ENCODE measurements at places on chromosomes 2 and 18.

DNA sequence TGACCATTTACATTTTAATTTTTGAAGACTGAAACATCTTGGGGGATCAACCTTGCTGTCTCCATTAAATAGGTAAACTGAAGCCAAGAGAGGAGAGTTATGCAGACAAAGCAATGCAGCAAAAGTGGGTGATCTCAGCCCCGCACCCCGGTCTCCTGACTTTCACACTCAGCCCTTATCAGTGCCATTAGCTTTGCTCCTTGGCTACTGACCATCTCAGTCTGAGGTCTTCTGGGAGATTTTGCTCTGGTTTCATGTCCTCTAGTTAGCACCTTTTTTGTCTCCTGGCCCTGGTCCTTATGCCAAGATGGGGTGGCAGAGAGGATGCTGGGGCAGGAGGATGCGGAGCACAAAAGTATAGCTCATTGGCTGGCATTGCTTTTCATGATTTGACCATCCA is 61.4 kb downstream of the SETBP1 start:
- DNase-seq: no peak

GRCh38 chr18:21826196-21826595 is 85.6 kb downstream of the MIB1 start:
- DNase-seq: no peak

GRCh38 chr2:159118859-159119500 is 150.5 kb downstream of the TANC1 start:
- DNase-seq: no peak

- DNase-seq: no peak
Observed at GRCh38 chr18:68742206-68742605, 27.3 kb upstream of the TMX3 start.

- no peak for DNase-seq
Observed at GRCh38 chr2:60067006-60067405, 486.4 kb downstream of the BCL11A start.

DNA sequence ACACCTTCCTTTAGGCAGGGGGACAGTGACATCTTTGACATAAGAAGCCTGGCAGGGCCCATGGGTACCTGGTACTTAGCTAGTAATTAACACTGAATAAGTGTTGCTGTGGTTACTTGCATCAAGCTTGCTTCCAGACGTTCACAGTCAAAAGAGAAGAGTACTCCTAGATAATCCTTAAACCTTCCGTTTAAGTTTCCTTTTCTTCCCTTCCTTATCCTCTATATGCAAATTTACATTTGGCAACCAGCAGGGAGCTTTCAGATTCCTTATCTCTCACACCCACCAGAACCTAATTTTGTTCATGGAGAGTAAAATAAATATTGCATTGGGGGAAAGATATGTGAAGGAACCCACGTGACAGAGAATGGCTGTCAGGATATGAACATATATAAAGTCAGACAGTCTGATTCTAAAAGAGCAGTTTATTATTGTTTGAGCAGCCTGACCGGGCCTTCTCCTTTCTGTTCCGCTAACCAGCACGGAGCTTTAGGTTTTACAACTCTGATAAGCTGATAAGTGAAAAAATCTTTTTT is 7.8 kb upstream of the RAB31 start:
- no peak for DNase-seq

- DNase-seq: no peak
Observed at GRCh38 chr18:40348196-40348595, 1606.8 kb upstream of the PIK3C3 start.

GRCh38 chr18:46386788-46387187 is 270.2 kb downstream of the LOXHD1 start:
- DNase-seq: no peak

DNA sequence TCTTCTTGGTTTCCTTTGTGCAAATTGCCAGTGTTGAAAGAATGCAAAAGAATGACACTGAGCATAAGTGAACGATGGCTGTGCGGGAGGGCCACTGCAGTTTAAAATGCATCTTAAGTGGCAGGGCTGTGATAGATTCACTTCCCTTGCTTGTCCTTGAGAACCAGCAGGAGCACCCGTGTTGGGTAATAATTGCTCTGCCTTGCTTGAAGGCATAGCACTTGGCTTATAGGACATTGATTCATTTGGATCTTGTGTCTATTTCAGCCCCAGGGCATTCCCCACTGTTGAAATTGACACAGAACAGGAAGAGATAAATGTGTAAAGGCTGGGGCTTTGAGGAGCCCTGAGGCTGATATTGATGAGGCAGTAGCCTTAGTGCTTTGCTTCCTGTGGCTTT is 1003.7 kb upstream of the GYPC start:
- no peak for DNase-seq

GRCh38 chr2:84999553-84999955 is 28.6 kb downstream of the KCMF1 start:
- DNase-seq: no peak

DNA sequence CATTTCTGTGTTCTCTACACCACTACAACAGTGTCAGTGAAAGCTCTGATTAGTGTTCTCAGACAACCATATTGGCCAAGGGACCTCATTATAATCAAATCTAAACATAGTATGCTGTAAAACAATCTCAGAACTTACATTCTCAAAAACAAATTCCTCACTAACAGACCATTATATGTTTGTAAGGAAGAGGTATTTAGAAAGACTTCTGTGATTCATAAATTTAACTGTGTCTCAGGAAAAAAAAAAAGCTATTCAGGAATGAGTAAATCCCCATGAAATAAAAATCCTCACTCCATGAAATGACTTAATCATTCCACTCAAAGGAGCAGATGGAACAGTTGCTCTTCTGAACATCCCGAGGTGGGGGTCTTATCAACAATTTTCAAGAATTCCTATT is 413.0 kb downstream of the CDH2 start:
- no peak for DNase-seq

- DNase-seq: no peak
Observed at GRCh38 chr2:42359965-42360483, 993 bp downstream of the COX7A2L start.

DNA sequence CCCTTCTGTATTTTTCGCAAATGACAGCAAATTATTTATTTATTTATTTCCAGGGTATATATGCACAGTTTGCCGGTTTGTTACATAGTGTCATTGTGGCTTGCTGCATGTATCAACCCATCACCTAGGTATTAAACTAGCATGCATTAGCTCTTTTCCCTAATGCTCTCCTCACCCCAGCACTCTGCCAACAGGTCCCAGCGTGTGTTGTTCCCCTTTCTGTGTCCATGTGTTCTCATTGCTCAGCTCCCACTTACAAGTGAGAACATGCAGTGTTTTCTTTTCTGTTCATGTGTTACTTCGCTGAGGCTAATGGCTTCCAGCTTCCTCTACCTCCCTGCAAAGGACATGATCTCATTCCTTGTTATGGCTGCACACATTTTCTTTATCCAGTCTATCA is 592.3 kb downstream of the TRIB2 start:
- DNase-seq: no peak

DNA sequence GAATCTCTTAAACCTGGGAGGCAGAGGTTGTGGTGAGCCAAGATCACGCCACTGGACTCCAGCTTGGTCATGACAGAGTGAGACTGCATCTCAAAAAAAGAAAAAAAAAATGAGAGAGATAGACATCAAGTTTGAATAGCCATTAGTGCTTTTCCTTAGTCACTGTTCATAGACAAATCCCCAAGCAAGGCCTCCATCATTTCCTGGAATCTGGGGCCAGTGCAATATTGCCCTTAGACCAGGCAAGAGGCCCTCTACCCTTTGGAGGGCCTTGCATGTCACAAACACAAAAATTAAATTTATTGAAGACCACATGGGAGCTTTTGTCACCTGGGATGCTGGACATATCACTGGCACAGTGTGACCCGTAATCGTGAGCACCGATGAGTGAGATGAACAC is 141.5 kb downstream of the B3GNT2 start:
- no peak for DNase-seq

DNA sequence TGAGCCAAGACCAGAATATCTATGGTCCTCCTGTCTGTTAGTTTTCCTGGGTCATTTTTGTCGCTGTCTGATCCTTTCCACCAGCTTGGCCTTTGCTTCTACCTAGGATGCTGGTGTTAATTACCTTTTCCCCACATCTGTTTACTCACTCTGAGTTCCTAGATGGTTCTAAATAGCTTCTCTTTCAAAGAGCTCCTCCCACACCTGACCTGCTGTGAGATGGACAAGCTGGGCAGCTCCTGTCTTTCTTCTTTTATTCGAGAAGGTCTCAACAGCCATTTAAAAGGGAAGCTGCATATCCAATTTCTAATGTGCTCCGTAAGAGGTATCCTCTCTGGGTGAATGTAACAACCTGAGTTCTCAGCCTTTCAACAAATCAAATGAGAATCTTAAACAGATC is 156.2 kb downstream of the HRH4 start:
- DNase-seq: no peak

GRCh38 chr2:180656455-180656847 is 324.0 kb upstream of the UBE2E3 start:
- no peak for DNase-seq

GRCh38 chr2:8533923-8534322 is 147.9 kb upstream of the ID2 start:
- DNase-seq: no peak

GRCh38 chr18:23033056-23033455 is 99.9 kb downstream of the RBBP8 start:
- no peak for DNase-seq

DNA sequence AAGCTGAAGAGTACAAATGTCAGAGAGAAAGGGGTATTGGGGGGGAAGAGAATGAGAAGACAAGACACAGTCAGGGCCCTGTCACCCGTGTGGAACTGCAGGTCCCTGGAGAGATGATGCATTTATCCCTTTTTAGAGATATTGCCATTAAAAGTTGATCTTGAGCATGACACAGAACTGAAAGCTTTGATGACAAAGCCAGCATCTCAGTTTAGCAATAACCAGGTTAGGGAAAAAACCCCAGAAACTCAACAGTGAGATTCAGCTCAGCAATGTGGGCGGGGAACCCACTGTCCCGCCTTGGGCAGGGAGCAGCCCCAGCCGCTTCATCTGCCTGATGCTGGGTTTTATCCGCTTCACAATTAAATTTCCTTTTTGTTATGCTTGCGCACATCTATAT is 181.1 kb downstream of the NEDD4L start:
- no peak for DNase-seq

DNA sequence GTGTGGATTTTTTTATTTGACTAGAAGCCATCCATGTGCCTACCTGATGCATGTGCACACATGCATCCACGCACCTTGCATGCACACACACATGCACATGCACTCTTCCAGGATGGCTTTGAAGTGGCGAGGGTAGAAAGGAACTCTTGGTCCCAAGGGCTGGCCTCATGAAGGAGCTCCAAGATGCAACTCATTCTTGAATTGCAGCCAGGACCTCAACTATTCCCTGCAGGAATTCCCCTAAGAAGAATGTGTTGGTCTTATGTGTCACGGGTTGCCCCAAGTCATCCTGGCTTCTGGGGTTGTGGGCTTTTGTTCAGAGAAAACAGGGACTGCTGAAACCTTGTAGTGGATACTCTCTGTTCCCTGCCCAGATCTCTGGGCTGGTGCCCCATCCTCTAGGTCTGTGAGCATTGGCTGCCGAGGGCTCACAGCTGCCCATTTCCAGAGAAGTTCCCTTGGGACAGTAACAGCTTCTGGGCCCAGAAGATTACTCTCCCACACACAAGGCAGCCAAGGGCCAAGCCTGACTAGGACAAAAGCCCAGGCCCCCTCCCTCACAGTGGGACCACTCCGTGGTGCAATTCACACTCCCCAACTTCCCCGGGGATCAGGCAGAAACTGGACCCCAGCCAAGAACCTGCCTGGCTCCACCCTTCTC is 137.6 kb downstream of the COPS8 start:
- no peak for DNase-seq

GRCh38 chr2:69582582-69583176 is 60.9 kb downstream of the AAK1 start:
- DNase-seq: no peak

DNA sequence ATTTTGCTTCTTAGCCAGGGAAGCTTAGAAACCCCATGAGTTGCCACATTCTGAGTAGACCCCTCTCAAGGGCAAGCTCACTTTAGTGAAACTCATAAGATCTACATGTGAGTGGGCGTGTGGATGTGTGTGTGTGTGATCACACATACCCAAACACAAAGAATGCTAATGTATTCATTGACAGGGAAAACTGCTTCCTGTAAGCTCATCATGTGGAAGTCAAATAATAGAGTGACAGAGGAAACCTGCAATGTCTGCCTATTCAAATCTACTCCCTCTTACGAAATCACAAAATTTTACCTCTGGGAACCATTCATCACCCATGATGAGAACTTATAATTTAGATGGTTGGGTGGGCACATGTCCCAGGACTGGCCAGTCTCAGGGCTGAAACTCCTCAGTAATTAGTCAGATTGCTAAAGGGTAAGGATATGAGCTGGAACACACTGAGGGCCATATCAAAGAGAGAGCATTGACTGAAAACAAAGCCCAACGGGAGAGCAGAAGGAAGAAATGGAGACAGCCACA is 94.5 kb upstream of the CCDC150 start:
- no peak for DNase-seq

DNA sequence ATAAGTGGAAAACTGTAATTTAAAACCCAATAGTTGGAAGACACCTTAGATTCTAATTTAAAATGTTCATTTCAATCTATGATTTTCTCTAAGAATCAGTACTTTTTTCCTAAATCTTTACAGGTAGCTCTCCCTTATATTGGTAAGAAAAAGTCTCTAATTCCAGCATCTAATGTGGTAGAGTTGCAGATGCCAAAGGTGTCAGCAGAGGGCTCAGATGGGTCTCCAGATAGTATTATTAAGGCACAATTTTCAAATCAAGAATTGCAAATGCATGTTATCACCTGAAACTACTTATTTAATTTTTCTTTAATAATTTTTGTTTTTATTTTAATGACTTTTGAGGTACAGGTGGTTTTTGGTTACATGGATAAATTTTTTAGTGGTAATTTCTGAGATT is 25.5 kb upstream of the ITGA4 start:
- no peak for DNase-seq

DNA sequence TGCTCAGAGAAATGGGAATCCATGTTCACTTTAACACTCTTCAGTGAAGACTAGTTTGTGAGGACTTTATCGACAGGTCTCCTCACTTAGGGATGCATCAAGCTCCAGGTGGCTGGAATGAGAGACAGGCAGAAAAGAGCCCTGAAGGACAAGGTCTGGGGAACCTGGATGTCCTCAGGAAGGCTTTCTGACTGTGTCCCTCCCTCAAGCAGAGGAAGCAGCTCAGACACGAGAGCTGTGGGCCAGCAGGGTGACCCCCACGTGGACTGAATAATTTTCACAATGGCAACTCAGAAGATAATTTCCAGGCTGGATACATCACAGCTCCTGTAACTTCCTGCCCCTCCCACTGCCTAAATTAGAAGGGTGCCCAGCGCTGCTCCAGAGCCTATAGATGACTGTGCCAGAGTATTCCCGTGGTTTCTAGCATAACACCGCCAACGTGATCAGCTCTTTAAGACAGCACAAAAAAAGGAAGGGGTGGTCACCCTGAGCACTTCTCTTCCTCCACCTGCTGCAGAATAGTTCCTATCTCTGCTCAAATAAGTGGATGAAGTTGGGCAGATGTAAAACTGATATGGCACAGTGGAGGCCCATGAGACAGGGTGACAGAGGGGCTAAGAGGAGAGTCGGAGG is 25.7 kb upstream of the NCK2 start:
- no peak for DNase-seq

All from right kidney (tissue), 9 donors.